ENCODE measurements at places on chromosomes 11 and 22.
A peak's percentile ranks its signal among the peaks of the same experiment; 100 is the strongest.

- DNase-seq, result no peak
Observed at GRCh38 chr22:50641696-50642607, 14.0 kb upstream of the ARSA start.

DNA sequence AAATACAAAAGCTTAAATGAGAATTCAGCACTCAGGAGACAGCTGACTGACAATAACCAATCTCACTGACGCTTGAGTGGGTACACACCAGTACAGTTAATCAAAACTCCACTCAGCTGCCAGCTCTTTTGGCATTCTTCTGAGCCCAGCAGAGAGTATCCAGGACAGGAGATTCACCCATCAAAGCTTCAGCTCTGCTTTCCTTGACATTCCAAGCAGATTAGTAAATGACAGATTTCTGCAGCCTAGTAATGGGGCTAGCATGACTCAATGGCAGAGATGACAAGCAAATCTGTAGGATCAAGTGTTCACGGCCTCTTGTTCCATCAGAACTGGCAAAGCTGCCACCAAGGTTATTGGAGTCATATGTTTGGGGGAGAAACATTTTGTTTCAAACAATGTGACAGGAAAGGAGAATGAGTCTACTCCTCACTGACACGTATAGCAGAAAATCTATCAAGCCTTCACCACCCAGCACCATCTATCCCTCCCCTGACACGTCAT is 420.0 kb downstream of the DYNC2H1 start:
- no peak for DNase-seq

- DNase-seq, result no peak
Observed at GRCh38 chr22:46824980-46825544, 62.6 kb downstream of the TBC1D22A start.

DNA sequence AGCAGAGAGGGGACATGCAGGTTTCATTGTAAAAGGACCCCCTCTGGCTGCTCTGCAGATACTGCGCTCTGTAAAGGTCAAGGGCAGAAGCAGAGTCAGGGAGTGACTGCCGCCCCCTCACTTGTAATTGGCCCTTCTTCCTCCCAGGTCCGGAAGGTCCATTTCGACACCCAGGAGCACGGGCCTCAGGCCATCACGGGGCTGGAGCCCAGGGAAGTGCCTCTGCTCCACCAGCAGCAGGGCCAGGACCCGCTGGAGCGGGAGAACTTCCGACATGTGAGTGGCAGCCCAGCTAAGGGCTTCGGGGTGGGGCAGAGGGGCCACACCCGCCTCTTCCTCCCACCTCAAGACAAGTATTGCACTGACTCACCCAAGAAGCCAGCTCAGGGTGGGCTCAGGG is 24.0 kb upstream of the LRRC10B start:
- no peak for DNase-seq

- DNase-seq, result no peak
Observed at GRCh38 chr22:27247701-27248434, 553.7 kb downstream of the MN1 start.

DNA sequence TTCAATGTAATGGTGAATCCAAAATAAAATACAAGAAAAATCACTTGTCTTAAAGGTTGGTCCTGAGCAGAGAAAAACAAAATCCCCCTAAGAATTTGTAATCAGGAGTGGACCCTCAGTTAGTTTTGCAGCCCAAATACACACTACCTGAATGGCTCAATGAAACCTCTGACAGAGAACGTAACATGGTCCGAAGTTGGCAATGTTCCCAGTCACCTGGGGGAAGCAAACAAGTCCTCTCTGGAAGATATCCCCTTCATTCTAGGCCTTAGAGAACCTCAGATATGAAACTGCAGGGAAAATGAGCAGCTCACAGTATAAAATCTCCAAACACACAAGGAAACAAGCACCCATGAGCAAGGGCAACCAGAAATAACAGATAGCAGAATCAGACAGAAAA is 58.2 kb downstream of the MORC2 start:
- no peak for DNase-seq

DNA sequence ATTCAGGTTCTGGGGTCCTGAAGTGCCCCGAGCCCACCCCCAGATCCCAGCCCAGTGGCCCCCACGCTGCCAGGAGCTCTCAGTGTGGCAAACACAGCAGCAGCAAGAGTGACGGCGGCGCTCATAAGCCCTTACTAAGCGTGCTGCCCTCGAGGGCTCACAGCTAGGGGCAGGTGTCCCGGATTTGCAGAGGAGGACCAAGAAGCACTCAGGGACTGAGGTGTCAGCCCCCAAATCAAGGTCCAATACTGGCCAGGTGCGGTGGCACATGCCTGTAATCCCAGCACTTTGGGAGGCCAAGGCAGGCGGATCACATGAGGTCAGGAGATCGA is 25.4 kb downstream of the CELSR1 start:
- no peak for DNase-seq

GRCh38 chr11:116840746-116841296 is 3.4 kb upstream of the APOA1 start:
- DNase-seq, result no peak

DNA sequence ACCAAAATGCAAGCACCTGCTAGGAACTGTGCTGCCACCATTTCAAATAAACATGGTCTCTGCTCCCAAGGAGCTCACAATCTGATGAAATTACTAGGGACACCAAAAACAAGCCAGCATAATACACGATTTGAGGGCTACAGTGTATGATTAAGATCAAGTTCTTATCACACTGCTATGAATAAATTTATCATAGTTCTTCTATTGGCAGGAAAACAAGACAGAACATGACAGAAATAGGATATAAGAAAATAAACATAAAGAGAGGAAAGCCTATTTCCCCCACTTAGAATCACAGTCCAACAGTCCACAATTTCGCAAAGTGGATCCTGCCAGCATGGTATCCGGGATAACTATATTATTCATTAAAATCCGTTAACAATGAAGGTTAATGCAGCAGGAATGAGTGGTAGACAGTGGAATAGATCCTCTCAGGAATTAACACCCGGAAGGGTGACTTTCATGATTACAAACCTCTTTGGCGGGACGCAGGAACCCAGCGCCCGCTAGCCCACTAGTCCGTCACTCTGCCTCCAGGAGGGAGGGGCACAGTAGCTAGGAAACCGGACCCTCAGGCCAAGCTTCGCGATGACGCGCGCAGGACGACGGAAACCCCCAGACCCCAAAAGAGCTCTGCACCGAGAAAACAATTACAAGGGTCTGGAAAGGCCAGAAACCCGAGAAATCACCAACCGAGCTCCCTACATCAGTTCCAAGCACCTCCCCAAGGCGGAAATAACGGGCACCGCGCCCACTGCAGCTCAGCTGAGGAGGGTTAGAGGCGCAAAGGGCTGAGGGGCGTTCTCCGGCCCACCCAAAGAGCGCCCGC is 607 bp downstream of the CCDC82 start:
- no peak for DNase-seq

GRCh38 chr11:131829725-131830124 is 459.3 kb downstream of the NTM start:
- no peak for DNase-seq

DNA sequence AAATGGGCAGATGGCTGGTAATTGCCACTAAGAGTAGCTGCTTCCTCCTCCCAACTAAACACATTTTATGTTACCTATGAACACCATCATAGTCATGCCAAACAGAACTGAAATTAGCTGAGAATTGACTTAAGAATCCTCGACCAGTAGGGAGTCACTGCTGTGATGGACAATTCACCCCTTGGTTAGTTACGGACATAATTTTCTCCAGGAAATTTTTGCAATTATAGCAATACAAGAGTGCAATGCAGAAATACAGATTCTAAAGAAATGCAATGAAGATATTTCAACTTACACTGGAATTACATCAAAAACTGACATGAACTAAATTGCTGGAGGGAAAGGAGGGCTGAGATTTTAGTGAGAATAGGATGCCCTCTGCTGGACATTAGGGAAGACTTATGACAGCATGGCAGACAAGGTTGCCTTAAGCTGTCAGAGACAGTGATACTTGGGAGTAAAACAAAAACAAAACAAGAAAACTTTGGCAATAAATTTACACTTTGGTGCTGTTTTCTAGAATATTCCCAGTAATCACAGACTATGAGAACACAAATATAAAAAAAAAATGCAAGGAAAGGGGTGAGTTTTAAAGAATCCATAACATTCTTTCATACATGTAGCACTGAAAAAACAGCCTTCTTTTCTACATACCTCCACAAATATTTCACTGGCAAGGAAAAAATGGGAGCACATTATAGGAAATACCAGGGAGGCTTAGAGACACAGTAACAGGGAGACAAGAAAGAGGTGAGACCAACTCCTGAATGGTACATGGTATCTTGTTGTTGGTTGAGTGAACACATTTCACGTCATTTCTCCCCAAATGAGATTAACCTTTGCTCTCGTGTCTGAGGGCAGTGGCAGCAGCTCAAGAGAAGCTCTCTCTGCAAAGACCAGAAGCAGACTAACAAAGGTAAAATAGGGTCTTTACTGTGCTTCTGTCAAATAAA is 11.2 kb upstream of the PPP2R1B start:
- no peak for DNase-seq

- DNase-seq, result no peak
Observed at GRCh38 chr11:32658639-32659406, 75.2 kb downstream of the EIF3M start.

GRCh38 chr11:65166893-65167292 is 3.1 kb upstream of the SPDYC start:
- no peak for DNase-seq

GRCh38 chr11:19279451-19279850 is 38.7 kb upstream of the E2F8 start:
- no peak for DNase-seq

DNA sequence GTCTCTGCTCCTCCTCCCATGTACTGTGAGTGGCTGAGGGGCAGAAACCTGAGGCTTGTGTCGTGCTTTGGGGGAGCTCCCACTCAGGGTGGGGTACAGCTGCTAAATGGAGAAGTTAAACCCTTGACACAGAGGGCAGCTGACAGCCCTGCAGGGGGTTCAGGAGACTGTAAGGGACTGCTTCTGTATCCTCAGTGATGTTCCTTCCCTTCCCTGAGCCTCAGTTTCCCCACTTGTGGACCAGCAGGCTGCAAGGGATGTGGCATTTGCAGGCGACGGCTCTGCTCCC is 15.6 kb downstream of the SYNGR1 start:
- no peak for DNase-seq

DNA sequence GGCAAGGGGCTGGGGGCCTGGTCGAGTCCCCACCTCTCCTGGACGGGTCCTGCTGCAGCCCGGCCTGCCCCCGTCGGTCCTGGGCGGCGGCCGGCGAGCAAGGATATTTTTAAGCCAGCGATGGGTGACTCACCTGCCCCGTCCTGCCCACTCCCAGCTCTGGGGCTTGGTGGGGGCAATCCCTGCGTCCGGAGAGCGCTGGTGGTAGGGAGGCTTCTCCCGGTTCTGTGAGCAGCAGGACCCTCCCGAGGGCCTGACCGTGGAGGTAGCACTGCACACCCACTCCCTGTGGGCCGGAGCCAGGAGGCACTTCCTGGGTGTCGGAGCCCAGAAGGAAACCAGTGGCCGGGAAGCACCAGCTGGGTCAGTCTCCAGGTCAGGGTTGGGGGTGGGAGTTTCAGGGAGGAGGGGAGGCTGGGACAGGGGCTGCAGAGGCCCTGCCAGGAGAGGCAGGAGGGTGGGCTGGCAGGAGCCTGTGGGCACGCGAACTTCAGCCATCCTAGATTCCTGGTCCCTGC is 467 bp downstream of the EPS8L2 start:
- peak; percentile 43 for DNase-seq

GRCh38 chr22:36449596-36450175 is 31.8 kb downstream of the TXN2 start:
- DNase-seq, result no peak

- no peak for DNase-seq
Observed at GRCh38 chr11:112465433-112466024, 204.9 kb upstream of the PLET1 start.

GRCh38 chr22:23164091-23164490 is 16.2 kb upstream of the BCR start:
- no peak for DNase-seq

- no peak for DNase-seq
Observed at GRCh38 chr11:101863361-101863760, 51.4 kb upstream of the CEP126 start.

DNA sequence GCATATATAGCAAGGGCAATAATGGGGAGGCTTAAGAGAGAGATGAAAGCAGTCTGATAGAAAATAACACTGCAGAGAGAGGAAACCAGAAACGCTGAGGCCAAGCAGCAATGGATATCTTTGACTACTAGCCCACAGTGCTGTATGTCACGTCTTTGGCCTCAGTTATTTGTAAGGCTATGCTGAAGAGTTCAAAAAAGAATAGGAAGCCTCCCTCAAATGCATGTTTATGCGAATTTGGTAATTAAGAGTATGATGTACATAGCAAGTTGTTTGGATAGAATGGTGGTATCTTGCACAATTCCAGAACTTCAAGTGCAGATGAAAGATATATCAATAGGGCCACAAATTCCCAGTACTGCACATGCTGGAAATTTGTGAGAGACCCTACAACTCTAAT is 89.2 kb downstream of the MPPED2 start:
- no peak for DNase-seq

GRCh38 chr22:34102633-34103032 is 182.4 kb upstream of the LARGE1 start:
- no peak for DNase-seq

DNA sequence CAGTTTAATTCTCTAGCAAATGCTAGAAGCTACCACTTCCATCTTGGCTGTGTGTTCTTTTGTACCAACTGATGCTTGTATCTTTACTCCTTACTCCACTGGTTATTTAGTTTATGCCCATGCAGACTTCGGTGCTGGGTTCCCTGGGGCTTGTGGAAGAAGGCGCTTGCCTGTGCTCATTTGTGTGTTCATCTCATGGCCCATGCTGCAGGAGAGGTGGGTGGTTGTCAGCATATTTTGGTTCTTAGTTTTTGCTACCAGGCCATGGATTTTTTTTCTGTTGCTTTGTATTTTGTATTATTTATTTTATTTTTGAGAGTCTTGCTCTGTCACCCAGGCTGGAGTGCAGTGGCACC is 22.4 kb downstream of the MICAL2 start:
- DNase-seq, result no peak

DNA sequence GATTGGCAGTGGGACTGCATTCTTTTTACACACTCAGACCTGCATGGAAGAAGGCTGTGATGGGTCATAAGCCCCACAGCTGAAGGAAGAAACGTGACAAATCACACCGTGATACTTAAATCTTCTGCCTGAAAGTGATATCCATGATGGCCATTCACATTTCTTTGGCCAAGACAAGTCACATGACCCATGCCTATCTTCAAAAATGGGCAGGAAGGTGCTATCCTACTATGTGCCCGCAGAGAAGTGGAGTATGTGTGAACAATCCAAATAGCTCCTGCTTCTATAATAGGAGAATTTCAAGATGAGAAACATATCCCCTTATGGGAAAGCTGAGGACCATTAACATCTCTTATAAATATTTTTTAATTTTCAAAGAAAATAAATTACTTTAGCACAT is 56.6 kb upstream of the TEAD1 start:
- DNase-seq, result no peak

GRCh38 chr11:2742611-2743426 is 43.0 kb upstream of the KCNQ1OT1 start:
- DNase-seq, result no peak

GRCh38 chr22:21708960-21709359 is 26.6 kb downstream of the YPEL1 start:
- no peak for DNase-seq

- DNase-seq, result no peak
Observed at GRCh38 chr11:7490535-7490934, 5.2 kb downstream of the OLFML1 start.

- no peak for DNase-seq
Observed at GRCh38 chr11:63829823-63830489, 9.0 kb upstream of the MARK2 start.

- no peak for DNase-seq
Observed at GRCh38 chr11:122305426-122306320, 189.7 kb upstream of the BLID start.

Data from left hindlimb (tissue), 1 donor.